CD4-positive, alpha-beta T cell treated with Interferon alpha-2 for 1 hour (primary cell): ENCODE measurements at places on chromosomes 5 and 9.

GRCh38 chr5:23411200-23411599, 96.2 kb upstream of the PRDM9 start:
- DNase-seq: no peak

DNA sequence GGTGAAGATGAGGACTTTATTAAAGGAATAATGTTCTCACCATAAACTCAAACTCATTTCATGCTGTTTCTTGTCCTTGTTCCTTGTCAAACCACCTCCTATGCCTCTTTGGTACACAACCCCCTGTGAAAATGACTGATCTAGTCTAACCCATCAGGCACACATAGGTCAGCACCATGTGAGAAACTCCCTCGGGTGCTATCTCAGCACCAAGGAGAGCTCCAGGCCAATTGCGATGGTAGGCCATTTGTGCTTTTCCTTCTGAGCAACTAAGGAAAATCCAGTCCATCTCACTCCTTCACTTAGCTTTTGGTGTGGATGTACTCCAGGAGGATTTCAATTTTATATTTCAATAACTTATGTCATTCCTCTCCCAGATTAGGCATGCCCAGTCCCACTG, 199.8 kb downstream of the ZNF608 start:
- no peak for DNase-seq

- no peak for DNase-seq
Measured at GRCh38 chr9:121345070-121345469, 25.0 kb downstream of the STOM start.

DNA sequence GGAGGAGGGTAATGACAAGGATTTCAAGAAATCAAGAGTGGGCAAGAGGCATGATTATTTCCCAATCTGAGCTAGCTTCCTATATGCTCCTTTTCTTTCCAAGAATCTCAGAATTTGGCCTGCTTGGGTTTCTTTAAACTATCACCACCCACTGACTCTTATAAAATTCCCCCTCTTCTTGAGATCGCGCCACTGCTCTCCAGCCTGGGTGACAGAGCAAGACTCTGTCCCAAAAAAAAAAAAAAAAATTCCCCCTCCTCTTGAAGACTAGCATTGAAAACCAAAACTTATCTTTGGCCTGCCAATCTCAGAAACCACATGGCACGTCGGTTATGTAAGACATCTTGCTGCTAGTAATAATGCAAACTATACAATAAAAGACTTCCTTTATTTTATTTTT, 3.4 kb upstream of the DMXL1 start:
- DNase-seq: no peak

- peak; percentile 28 for DNase-seq
Measured at GRCh38 chr5:156913719-156914370, 49.2 kb downstream of the TIMD4 start.

- no peak for DNase-seq
Measured at GRCh38 chr5:135578685-135579341, at the start of gene CXCL14. CXCL14 (minus strand) TSS chr5:135578991; CDS start chr5:135578778, 213 bp downstream.

DNA sequence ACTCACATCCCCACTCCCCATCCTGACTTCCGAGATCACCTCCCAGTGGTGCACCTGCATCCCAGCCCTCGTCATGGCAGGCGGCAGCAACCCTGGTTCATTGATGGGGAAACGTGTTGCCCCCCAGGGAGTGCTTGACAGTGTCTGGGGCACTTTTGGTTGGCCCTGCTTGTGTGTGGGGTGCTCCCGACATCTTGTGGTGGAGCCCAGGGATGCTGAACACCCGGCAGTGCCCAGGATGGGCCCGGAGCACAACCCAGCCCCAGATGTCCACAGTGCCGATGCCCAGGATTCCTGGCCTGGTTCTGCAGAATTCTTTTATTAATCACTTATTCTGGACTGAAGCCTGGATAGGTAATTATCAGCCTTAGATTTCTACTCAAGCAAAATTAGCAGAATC, 3.7 kb downstream of the MRPL36 start:
- no peak for DNase-seq
